ENCODE measurements at places on chromosomes 4 and X.
A peak's percentile ranks its signal among the peaks of the same experiment; 100 is the strongest.

DNA sequence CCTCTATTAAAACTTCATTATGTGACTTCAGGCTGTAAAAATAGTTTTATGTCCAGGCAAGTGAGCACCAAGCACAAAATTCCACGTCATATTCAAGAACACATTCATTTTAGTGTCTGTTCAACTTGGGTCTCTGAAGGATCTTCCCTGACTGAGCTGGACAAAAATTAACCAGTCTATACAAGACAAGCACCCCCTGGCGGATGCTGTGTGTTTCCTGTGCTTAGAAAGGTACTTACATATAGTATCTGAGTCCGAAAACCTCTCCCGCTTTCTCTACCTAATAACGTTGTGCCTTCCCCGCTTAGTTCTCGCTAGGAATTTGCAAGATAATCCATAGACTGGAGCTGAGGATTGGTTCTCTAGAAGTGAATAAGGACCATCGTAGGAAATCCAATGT is 2214.5 kb upstream of the TENM3 start:
- DNase-seq, result no peak

DNA sequence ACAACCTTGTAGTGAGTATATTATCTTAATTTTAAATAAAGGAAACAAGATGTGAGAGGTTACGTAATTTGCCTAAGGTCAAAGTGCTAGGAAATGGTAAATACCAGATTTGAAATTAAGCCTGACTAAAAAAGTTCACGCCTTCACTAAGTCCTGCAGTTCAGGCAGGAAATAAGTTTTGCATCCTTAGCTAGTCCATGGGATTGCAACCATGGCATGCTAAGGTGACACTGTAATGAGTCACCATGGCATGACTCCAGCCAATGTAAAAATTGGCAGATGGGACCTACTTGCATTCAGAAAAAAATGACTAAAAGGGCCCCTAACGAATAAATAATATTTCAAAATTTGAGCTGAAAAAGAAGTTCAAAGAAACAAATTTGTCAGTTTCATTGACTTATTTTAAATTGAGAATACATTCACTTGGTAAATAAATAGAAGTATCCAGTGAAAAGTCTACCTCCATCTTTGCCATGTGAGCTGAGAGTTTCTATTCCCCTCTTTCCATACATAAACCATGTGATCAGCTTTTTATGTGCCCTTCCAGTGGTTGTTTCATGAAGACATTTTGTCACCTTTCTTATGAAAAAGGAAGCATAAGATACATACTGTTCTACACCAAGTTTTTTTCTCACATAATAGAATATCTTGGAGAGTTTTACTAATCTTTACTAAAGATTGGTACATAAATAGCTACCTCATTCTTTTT is 72.4 kb downstream of the ANKRD50 start:
- DNase-seq, result no peak

DNA sequence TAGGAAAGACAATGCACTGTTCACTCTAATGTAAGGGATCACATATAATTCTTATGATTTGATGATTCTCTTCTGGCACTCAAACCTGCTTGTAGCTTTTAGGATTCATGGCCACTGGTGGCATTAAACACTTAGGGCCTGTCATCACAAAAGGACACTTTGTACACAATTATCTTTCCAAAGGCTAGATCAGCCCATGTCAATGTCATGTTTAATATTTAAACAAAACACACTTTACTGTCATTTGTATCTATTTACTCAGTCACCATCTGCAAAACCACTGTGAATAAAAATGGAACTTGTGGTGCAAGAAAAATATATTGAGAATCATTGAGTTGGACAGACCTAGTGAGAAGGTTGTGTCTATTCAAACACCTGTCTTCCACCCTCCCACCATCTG is 83.6 kb upstream of the TTC29 start:
- no peak for DNase-seq

DNA sequence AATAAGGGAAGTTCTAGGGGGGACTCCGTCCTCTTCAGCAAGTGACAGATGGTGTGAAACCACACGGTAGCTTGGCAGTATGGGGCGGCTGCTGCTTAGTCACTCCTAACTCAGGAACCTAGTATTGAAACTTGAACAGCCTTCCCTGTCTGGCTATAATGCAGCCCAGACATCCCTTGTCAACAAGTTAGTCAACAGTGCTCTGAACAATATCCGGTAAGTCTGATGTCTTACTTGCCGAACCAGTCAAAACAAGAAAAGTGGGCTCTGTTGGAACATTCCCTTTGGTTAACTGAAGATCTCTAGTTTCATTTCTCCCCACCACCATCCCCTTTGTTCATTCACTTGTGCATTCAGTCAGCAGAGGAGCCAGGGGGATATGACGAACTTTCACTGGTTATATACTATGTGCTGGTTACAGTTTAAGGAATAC is 18.7 kb upstream of the CXCL13 start:
- peak; percentile 72 for DNase-seq

DNA sequence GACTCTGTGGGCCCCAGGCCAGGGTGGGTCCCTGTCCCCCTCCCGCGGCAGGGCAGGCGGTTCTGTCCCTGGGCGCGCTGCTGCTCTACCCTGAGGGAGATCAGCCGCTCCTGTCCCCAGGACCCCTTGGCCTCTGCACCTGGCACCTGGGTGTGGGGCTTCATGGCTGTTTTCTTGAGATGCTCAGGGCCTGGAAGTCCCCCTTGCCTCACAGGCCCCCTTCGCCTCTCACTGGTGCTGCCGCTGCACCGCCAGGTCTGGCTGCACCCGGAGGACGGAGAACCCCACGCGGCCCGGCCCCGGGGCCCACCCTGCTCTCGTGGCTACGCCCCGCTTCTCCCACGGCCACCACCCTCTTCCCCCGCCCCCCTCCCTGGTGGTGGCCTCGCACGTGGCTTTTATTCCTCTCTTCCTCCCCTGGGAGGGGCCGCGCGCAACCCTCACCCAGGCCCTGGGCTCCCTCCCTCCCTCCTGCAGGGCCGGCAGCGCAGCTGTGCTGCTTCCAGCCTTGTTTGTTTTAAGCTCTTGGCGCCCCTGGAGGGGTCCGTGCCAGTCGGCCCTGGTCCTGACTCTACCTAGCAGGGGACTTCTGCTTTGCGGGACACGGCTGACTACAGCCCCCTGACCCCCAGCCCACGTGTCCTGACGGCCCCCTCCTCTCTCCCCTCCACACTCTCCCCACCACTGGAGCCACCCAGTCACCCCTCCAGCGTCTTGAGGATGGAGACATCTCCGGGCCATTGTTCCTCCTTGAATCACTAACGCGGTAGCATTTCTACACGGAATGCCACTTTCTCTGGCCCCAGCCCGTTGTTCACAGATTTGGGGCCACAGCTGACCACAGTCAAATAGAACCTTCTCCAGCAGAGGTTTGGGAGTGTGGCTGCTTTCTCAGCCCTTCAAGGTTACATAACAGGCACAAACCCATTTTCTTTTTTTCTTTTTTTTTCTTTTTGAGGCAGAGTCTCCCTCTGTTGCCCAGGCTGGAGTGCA is 20.6 kb upstream of the CLDN24 start:
- no peak for DNase-seq

- DNase-seq, result no peak
Observed at GRCh38 chr4:16212138-16212782, 14.0 kb downstream of the TAPT1 start.

GRCh38 chr4:649751-650310 is 24.2 kb downstream of the ATP5ME start:
- no peak for DNase-seq

DNA sequence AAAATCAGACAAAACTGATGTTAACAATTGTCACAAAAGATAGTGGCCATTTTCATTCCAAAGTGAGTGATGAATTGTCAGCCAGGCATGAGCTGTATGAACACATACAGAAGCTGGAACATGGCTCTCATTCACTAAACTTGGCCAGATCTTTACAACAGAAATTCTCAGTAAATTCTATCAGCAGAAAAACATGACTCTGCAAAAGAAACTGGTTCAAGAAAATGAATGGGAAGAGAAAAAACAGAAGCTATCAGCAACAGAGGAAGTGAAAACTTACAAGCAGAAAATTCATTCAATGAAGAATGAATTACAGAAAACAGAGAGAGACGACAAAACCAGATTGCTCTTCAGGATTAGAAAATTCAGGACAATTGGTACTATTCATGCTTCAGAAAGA is 249.6 kb downstream of the COL25A1 start:
- DNase-seq, result no peak

DNA sequence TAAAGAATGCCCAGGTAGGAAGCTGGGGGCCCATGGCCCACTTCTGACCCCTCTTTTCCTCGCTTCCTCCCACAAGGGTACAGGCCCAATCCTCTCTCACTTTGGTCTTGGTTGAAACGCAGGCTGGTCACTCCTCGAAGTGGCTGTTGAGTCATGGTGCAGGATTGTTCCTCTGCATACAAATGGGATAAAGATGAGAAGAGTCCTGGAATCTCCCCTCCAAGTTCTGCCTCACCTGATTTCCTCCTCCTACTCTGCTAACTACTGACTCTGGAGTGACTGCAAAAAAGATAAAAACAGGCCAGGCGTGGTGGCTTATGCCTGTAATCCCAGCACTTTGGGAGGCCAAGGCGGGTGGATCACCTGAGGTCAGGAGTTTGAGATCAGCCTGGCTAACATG is 1.7 kb downstream of the WDR45 start:
- no peak for DNase-seq

DNA sequence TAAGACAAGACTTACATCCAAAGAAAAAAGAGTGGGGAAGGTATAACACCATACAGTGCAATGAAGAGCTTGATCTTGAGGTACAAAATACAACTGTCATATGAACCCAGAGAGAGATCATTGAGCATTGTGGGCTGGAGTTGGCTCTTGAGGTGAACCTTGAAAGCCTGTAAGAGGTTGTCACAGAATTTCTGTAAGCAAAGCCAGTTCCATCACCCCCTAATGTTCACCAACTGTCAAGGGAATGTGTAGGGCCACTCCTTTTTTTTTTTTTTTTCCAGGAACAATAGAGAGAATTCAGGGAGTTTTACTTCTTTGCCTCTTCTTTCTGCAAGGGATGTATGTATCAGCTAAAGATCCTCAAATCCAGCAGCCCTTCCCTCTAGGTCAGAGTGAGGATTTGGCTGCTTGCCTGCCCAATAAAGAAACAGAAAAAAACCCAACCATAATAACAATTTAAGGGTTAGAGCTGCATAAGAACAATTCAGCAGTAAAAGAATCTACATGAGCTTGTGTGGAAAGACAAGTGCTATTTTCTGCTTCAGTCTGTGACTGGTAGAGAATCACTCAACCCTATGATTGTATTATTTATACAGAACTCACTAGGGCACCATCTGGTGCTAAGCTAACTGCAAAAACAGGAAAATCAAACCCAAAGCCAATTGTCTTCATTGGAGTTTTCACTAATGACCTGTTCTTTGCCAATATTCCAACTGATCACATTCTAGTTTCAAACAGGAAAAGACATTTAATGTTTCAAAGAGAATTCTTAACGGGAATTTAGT is 217.5 kb upstream of the TEX13C start:
- DNase-seq, result no peak

DNA sequence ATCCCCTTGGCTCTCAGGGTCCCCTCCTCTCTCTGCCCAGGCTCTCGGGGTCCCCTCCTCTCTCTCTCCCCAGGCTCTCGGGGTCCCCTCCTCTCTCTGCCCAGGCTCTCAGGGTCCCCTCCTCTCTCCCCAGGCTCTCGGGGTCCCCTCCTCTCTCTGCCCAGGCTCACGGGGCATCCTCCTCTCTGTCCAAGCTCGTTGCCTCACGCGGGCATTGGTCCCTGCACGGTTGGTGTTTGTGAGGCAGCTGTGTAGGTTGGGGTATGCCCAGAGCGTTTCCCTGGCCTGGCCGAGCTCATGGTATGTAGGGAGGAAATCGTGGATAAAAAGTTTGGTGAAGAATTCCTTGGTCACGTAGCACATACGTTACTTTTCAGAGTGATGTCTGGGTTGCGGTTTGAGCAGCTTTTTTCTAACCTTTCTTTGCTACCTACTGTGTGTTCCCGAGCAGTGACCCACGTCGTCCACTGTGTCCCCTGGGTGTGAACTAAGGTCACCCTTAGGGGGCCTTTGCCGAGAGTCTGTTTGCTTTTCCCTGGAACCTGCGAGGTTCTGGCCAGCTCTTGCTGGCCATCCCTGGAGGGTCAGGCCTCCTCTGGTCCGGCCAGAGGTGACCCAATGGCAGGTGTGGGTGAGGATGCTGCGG is 36.6 kb downstream of the PCGF3 start:
- no peak for DNase-seq

GRCh38 chrX:19912-20571 is 261.1 kb upstream of the PLCXD1 start:
- DNase-seq, result no peak

- no peak for DNase-seq
Observed at GRCh38 chr4:124541652-124542420, 170.7 kb downstream of the ANKRD50 start.

- peak; percentile 36 for DNase-seq
Observed at GRCh38 chrX:153968754-153969124, 2.9 kb downstream of the HCFC1 start.

GRCh38 chr4:180101348-180102083 is 2141.7 kb upstream of the TENM3 start:
- DNase-seq, result no peak

GRCh38 chr4:55475394-55476243 is 71.1 kb downstream of the CLOCK start:
- no peak for DNase-seq

GRCh38 chrX:42941671-42942070 is 163.7 kb upstream of the PPP1R2C start:
- DNase-seq, result no peak

DNA sequence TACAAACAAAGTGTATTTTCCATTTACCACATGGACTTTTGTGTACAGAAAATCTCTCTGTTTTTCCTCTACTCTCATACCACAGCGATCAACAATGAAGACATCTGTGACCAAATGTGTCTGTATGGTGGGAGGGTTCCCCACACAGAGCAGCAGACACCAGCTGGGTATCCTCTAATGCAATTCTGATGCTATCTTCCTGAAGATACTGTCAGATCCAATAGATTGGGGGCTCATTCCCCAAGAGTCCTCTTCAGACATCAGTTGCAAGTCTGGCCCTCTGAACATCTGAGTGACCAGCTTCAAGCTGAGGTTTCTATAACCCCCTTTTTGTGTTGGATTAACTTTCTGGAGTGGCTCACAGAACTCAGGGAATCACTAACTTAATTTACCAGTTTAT is 659.4 kb downstream of the CCSER1 start:
- DNase-seq, result no peak

DNA sequence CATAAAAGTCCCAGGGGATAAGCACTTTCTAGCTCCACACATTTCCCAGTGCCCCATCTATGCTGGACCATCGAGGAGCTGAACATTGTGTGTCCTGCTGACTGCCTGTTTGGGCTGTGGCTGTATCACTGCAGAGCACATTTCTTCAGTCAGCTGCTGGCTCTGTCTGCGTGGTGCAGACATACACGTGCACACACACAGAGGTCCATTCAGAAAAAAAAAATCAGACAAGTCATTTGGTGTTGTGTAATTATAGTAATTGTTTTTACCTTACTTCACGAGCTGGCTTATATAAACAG is 1.1 kb upstream of the PDLIM3 start:
- no peak for DNase-seq

GRCh38 chr4:3202836-3203820 is 45.8 kb upstream of the MSANTD1 start:
- DNase-seq, result peak; percentile 28

DNA sequence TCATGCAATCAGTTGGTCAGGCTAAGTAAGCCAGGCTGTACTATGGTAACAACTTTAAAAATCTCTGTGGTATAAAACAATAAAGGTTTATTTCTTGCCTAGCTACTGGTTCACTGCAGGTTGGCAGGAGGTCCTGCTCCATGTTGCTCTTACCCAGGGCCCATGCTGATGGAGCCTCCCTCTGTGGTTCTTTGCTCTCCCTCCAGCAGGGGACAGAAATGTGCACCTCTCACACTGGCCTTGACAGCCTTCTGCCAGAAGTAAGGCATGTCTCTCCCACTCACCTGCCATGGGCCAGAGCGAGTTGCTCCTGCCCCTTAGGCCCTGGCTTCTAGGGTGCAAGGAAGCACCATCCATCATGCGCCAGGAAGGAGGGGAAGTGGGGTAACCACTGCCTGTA is 31.1 kb downstream of the CLDN22 start:
- DNase-seq, result no peak

Data from CD4-positive, alpha-beta T cell treated with Interleukin-4 for 4 hours (primary cell).